ENCODE measurements at places on chromosomes 1 and 21.

DNA sequence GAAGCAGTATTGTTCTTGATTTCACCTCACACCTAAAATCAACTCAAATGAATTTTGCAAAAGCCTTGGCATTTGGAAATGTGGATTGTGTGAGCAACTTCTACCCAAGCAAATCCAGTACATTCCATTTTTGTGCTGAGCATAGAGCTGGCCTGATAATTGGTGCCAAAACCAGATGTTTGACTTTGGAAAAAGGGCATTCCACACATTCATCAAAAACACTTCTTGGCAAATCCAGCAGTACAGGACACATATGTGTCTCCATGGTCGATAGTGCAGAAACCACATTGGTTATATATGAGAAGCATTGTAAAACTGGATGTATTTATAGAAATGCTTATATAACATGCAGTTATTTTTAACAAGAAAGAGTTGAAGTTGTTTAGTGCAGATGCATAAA is 210.4 kb downstream of the KCNK2 start:
- no peak for DNase-seq

DNA sequence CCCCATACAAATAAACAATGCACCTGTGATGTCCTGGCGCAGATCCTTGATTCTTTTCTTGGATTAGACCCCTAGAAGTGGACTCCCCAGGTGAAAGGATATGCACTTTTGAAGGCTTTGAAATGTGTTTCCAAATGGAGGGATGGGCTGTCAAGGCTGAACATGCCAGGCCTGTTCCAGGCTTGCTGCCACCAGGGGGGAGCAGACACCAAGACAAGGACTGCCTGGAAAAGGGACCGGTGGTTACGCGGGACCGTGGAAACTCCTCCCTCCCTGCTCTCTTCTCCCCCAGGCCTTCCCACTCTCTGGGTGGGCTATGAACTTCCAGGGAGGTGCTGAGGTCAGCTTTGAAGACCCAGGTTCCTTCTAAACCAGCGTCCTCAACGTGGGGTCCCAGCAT is 12.7 kb downstream of the C1QB start:
- DNase-seq, result no peak

DNA sequence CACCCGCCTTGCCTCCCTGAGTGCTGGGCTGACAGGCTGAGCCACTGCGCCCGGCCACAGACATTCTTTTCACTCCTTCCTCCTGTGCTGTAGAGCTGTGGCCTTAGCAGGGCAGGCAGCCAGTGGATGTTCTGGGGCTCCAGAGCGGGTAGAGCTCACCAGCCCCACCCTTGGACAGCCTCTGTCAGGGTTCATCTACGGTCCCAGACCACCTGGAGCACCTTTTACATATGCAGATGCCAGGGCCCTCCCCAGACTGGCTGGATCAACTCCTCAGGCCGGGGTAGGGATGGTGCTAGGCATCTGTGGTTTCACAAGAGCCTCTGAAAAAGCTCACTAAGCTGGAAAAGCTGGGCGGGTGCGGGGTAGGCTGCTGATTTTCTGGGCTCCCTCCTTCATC is 4.6 kb downstream of the ATP13A2 start:
- DNase-seq, result no peak

GRCh38 chr1:200036619-200037270 is 9.2 kb downstream of the NR5A2 start:
- DNase-seq, result no peak

- DNase-seq, result peak; percentile 90
Measured at GRCh38 chr1:152048416-152049009, 11.7 kb upstream of the S100A11 start.

- DNase-seq, result no peak
Measured at GRCh38 chr1:207346513-207346912, 25.0 kb downstream of the CD55 start.

- no peak for DNase-seq
Measured at GRCh38 chr1:99619583-99619982, 26.3 kb upstream of the PALMD start.

GRCh38 chr1:3775490-3776230 is 3.1 kb downstream of the SMIM1 start:
- no peak for DNase-seq

GRCh38 chr1:203424861-203425662 is 50.5 kb upstream of the PRELP start:
- no peak for DNase-seq

GRCh38 chr1:110310300-110310699 is 28.9 kb upstream of the RBM15 start:
- DNase-seq, result no peak

GRCh38 chr1:231421546-231421970 is 529 bp downstream of the EGLN1 start:
- no peak for DNase-seq

DNA sequence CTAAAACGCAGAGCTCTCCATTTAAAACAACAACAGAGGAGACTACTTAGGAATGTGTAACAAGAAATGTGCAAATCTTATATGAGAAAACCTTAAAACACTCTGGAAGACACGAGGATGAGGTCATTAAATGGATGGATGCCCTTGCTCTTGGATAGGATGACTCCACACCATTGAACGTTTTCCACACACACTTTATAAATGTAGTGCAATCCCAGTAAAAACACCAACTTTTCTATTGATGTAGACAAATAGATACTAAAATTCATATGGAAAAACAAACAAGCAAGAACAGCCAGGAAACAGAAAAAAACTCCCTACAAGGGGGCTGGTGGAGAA is 18.4 kb upstream of the COL6A1 start:
- DNase-seq, result no peak

DNA sequence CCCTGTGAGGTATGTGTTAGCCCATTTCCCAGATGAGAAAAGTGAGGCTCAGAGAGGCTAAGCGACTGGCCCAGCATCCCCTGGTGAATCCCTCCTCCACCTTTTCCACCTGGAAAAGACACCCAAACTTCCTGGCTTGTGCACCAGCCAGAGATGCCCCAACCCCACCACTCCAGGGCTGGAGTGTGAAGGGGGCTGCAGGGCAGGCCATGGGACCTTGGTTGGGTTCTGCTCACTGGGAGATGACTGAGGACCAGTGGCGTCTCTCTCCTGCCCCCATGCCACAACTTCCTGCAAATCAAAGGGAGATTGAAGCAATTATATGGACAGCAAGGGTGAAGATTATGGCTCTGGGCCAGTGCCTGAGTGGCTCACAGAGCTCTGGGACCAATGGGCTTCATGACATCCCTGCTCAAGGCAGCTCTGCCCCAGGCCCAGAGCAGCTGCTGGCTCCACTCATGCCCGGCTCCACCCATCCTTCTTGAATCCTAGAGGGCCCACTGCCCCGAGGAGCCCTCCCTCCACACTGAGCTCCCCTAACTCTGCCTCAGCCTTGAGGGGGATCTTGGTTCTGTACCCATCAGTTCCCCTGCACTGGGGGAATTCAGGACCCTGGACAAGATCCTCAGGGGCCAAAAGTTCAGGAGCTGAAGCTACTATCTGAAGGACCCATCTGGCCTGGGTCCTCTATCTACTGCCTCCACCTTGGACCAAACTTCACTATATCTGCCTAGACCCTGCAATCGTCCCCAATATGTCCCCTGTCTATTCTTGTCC is 416.9 kb downstream of the PTPRU start:
- DNase-seq, result no peak

DNA sequence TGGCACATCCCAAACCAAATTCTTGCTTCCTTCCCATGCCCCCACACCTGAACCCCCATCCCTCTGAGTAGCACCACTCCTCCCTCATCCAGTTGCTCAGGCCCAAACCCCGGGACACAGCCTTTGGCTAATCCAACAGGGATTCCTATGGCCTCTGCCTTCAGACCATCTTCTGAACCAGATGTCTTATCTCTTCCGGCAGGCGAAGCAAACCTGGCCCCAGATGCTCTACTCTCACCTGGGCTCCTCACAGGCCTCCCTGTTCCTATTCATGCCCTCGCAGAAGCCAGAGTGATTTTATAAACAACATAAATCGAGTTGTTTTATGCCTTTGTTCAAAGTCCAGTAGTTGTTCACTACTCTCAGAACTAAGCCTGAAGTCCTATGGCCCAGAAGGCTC is 12.5 kb upstream of the KCNA2 start:
- no peak for DNase-seq

DNA sequence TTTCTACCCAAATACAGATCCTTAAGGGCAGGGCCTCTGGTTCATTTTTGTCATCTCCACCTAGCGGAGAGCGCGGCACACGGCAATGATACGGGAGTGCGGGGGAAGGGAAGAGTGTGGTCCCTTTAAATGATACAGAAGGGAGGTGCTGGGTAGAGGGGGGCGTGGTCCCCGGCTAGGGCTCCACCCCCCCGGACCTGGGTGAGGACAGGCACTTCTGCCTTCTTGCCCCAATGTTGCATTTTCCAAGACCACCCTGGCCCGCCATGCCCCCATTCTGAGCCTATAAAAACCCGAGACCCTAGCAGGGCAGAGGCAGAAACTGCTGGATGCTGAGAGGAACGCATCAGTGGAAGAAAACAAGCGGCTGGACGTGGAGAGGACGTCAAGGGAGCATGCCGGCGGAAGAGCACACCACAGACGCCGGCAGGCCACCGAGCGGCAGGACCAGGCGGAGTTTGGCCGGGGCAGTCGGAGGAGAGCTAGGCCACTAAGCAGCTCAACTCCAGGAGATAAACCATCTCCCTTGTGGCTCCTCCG is 30.0 kb downstream of the LRRC3 start:
- DNase-seq, result no peak

DNA sequence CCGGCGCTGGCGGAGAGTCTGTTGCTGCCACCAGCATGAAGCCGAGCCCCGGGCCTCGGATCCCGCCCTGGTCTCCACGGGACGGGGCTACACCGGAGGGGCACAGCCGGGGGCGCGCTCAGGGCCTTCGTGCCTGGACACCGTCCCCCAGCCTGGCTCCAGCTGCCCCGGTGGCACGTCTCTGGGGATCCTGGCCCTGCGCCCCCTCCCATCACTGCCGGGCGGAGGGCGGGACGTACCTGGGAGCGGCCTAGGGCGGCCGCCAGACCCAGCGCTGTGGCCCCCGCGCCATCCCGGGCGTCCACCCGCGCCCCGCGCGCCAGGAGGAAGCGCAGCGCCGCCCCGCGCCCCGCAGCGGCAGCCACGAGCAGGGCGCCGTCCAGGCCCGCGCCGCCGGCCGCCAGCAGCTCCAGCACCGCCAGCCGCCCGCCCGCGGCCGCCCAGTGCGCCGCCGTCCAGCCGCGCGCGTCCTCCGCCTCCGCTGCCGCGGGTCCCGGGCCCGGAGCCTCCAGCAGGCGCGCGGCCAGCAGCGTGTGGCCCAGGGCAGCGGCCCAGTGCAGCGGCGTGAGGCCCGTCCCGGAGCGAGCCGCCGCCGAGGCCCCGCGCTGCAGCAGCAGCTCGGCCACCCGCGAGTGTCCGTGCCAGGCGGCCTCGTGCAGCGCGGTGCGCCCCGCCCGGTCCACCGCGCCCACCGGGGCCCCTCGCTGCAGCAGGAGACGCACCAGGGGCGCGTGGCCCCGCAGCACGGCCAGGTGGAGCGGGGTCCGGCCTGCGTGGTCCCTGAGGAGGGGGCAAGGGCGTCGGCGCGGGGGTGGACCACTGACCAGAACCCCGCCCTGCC is 1.0 kb downstream of the ANKRD65 start:
- DNase-seq, result no peak

DNA sequence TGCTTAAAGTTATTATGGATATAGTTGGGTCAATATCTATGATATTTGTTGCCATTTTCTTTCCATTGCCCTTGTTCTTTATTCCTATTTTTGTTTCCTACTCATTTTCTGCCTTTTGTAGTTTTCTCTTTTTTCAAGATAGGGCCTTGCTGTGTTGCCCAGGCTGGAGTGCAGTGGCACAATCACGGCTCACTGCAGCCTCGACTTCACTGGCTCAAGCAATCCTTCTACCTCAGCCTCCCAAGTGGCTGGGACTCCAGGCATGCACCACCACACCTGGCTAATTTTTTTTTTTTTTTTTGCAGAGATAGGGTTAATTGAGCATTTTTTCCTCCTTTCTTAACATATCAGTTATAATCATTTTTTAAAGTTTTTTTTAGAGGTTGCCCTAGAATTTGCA is 92.7 kb downstream of the TOMM20 start:
- no peak for DNase-seq

GRCh38 chr1:31181515-31182343 is 58.0 kb downstream of the NKAIN1 start:
- DNase-seq, result no peak

- DNase-seq, result no peak
Measured at GRCh38 chr21:43812957-43813655, 23.7 kb downstream of the RRP1 start.

DNA sequence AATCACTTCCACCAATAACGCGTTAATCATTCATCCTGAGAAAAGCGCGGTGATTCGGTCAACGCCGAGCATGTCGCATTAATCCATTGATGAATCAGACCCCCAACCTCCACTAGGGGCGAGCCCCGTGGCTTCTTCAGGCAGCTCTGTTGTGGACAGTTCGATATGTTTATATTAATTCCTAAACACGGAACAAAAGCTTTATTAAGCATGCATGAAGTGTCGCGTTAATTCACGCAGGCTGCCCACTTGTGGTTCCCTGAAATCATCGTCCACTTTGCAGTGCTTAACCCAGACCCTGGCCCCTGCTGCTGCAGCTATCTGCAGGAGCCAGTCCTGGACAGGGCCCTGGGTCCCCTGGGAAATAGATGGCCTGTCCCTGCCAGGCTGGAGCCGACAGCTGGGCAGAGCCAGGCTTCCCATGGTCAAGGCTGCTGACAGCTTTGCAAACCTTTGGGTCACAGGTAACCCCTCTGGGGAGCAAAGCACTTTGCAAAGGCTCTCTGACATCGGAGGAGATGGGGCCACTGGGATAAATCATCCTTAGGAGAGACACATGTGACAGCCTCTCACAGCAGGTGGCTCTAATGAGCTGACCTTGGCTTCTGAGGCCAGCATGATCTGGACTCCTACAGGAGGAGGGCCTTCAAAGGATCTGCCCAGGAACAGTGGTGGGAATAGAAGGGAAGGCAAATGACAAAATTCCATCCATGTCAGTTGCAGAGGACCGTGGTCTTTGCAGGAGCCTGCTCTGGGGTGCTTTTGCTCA is 137.0 kb upstream of the AJAP1 start:
- no peak for DNase-seq

DNA sequence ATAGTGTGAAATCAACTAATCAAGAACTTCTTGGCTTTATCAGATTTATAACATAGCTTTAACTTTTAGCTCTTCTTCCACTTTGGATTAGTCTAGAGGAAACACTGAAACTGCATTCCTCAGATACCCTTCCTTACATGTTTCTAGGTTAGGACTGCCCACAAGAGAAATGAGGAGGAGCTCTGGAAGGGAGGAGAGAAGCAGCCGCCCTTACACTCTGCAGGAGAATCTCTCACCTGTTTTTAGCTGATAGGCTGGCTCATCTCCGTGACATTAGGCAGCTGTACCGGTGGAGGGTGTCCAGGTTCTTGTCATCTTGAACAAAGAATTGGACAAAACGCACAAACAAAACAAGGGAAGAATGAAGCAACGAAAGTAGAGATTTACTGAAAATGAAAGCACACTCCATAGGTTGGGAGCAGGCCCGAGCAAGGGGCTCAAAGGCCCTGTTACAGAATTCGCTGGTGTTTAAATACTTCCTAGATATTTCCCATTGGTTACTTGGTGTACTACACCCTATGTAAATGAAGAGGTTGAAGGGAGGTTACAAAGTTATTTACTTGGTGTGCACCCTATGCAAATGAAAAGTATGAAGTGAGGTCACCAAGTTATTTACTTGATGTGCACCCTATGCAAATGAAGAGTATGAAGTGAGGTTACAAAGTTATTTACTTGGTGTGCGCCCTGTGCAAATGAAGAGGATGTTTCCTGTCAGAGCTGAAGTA is 524.9 kb upstream of the CHRM3 start:
- no peak for DNase-seq

- DNase-seq, result no peak
Measured at GRCh38 chr1:240256836-240257503, 165.3 kb downstream of the FMN2 start.
